ENCODE measurements at places on chromosomes 11 and 22.

GRCh38 chr11:60919320-60919719 lies 4.9 kb upstream of the TMEM132A start:
- no peak for DNase-seq

GRCh38 chr11:130744794-130745193 lies 171.5 kb downstream of the SNX19 start:
- DNase-seq = no peak

- no peak for DNase-seq
Observed at GRCh38 chr11:117199916-117200812, 994 bp downstream of the TAGLN start.

GRCh38 chr11:75342231-75342918 lies 9.1 kb downstream of the ARRB1 start:
- no peak for DNase-seq

DNA sequence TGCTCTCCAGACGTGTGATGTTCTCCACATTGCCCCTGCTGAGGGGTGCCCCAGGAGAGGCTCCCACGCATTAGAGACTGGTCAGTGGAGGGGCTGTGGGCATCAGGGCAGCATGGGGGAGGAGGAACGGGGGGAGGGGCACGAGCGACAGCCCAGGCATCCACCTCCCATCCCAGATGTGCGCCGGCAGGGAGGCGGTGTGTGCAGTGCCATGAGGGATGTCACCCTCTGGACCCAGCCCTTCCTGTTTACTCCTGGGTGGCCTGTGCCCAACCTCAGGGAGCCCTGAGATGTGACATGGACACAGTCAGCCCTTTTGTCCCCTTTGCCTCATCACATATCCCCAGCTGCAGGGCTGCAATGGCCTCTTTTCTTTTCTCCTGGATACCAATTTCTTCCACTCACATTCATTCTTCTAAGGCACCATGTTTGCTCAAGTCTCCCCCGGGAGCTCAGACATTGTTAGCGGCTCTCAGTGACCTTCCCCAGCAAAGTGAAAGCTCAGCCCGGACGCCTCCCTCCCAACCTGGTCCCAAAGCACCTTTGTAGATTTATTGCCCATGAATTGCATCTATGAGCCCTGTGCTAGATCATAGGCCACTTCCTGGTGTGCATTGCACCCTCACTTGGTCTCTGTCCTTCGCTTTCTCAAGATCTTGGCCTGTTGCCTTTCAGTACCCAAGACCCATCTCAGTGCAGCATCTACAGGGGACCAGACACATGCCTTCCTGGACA lies 150.6 kb downstream of the CEP164 start:
- DNase-seq = no peak

- DNase-seq = no peak
Observed at GRCh38 chr22:22960307-22960706, 72.7 kb downstream of the IGLL5 start.

DNA sequence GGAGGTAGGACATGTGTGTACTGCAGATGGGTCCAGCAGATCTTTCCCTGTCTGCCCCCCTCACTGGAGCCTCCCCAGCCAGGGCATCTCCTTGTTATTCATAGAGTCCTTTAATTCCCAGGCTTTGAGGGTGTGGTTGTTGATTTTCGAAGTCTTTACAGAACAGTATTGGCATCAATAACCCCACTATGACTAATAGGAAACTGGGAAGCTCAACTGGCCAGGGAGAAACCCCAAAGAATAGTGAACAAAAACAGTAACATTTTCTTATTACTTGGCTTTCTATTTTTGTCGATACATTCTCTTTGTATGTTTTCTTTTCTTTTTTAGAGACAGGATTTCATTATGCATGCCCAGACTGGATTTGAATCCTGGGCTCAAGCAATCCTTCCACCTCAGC lies 57.9 kb downstream of the NF2 start:
- DNase-seq = no peak

DNA sequence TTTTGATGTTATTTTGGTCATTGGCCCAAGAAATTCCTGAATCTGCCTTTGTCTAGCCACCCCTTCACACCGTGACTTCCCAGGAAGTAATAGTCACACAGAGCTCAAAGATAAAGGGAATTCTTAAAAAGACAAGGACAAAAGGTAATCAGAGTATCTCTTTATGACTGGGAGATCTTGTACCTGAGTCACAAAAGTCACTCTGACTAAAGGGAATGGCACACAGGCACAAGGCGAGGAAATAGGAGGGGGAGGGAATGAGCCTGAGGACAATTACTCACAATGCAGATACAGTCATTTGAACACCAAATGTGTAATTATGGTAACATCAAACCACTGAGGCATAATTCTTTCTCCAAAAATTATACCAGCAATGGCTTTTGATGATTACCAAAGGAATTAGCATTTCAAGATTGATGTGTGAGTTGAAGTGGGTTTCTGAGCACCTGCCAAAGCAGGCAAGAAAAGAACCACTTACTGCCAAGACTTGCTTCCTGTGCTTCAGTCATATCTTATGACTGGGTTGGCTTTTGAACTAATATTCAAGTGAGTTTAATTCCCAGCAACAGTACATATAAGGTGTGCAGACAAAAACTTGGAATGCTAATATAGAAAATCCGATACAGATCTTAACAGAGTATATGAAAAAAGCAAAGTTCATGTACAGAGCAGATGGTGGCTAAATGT lies 856.4 kb downstream of the LRRC4C start:
- no peak for DNase-seq

DNA sequence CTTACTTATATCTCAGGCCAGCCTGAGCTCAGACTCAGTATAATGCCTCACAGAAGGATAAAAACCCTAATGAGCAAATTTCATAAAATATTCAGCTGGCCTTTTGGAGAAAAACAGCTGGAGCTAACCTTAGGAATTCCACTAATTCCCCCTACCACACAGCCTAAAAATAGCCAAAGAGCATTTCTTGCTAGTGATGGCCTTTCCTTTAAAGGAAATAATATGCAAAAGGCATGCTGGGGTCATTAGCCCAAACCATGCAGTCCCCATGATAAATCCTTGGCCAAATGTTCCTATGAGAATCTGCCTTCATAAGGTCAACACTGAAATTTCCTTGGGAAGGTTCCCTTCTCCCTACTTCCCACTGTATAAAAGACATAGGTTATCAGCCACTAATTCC lies 38.2 kb downstream of the SYTL2 start:
- DNase-seq = no peak

DNA sequence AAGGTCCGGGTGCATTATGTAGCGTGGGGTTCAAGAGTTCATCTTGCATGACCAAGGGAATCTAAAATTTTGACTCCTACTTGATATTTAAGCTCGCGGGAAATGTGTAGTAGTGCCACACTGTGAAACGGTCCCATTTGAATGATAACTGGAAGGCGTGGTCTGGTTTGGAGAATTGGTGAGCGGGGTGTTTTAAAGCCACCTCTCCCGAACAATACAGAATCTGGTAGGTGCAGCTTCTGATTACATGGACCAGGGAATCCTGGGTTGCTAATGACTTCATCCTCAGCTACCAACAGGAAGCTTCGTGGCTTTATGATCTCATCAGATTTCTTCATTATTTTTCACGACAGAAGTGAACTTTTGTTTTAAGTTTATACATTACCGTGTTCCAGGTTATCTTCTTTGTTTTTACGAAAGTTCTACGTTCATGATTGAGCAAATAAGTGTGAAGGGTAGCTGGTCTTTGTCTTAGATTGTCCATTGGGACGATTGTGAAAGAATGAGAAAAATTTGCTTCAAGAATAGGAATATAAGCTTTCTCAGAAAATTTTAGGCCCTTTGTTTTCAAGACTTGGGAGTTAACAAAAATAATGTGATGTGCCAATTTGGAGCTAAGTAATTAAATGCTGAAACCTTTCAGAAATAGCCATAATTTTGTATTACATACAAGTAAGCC lies 1.7 kb downstream of the QSER1 start:
- no peak for DNase-seq

DNA sequence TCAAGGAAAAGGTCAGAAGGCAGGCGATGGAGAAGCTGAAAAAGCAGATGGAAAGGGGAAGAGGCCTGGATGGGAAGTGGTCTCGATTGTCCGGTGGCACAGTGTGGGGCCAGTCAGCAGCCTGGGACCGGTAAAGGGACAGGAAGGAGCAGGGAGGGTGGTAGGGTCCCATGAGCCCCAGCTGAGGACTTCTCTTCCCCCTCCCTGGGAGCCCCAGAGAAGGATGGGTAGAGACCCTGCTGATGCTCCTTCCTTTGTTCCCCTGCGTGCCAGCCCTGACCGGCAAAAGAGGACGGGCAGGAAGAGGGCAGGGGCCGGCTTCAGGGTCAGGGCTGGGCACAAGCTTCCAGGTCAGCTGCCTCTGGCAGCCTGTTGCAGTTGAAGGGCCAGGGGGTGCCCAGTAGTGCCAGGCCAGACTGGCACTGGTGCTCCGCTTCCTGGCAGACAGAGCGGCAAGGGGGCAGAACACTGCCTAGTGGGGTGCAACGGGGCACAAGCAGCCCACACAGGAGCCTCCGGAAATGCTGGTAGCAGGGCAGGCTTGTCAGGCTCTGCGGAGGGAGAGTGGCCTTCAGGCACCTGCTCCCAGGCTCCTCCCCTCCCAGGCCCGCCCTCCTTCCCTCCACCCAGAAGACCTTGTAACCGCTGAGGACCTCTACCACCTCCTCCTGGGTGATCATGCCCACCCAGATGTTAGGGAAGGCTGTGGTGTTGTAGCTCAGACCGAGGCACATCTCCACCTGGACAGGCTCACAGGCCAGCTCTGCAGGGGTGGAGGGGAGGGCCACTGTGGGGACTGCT lies 739 bp upstream of the C1QTNF5 start:
- DNase-seq = no peak

DNA sequence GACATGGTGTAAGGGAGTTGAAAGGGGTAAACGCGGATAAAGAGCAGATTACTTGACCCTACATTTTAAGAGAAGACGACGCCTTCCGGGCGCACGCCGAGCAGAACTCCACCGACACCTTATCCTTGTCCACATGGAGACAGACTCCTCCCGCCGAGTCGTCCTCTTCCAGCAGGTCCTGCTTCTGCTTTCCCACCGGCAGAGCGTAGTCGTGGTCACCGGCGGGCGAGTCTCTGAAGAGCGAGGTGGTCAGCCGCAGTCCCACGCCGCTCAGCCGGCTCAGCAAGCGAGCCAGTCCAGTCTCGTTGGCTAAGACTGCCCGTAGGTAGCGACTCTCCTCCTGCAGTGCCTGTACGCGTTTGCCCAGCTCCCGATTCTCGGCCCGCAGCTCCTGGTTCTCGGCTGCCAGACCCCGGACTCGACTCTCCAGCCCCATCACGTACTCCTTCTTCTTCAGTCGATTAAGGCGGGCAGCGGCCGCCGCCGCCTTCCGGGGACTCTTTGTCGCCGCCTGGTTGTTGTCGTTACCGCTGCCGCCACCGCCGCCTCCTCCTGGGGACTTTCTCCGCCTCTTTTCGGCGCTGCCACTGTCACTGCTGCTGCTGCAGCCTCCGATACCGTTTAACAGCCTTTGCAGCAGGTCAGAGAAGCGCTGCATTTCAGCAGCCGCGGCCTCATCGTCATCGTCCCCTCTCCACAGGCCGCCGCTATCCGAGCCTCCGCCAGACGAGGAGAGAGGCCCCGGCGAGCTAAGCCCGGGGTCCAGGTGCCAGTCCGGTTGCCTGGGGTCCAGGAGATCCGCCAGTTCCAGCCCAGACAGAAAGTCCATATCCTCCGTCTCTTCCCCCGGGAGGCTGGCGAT lies 945 bp downstream of the CREBZF start:
- DNase-seq = no peak

GRCh38 chr11:22460181-22460580 lies 122.0 kb downstream of the SLC17A6 start:
- DNase-seq = no peak

GRCh38 chr11:61332281-61332796 lies 566 bp downstream of the DDB1 start:
- DNase-seq = no peak

GRCh38 chr22:50502096-50502495 lies 5.4 kb downstream of the LMF2 start:
- DNase-seq = no peak

DNA sequence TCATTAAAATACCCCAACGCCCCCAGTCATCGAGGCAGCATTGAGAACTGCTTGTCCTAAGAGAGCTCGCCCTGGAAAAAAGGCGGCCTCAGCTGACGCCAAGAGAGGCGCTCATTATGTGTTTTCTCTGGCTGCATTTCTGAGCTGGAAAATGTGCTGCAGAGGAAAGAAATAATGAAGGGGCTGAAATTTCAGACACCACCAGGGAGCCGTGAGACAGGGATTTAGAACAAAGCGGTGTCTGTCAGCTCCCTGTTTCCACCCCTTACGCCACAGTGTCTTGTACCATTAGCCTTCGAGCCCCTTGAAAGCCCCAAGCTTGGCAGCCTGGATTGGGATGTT lies 14.4 kb downstream of the USH1C start:
- no peak for DNase-seq

DNA sequence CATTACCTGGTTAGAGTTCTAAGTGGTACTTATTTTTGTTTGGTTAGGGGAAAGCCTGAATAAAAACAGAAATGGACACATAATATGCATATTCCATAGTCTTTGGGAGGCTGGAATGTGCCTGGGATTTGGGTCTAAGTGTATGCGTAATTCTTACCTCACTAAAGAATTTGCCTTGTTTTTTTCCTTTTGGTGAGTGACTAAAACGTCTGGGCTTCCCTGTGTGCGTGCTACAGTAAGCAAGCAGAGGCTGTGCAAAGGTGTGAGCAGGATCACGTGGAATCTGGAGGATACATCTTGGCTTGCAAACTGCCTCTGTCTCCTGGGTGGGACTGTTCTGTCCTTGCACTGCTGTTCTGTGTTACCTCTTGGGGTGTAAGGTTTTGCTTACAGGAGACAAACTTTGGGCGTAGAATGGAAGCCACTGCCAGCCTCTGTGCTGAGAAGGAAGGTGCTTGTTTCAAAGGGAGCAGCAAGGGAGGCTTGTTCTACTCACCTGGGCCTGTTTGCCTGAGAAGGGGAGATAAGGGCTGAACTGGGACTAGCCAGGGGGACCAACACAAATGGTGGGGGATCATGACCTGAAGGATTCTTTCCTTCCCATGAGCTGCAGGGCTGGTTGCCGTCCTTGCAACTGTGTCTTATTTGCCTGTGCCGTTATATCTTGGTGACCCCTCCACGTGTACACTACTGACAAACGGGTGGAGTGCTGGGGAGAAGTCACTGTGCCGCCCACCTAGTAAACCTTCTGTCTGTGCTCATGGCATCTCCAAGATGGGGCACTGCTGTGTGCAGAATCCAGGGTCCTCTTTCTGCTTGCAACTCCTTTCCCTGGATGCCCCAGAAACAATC lies 4.5 kb downstream of the NEAT1 start:
- DNase-seq = peak; percentile 58

GRCh38 chr11:45079943-45080719 lies 66.3 kb upstream of the PRDM11 start:
- no peak for DNase-seq

- DNase-seq = no peak
Observed at GRCh38 chr11:103994094-103994493, 42.3 kb upstream of the DDI1 start.

- no peak for DNase-seq
Observed at GRCh38 chr11:40203606-40204005, 1255.8 kb downstream of the LRRC4C start.

GRCh38 chr22:20121856-20122415 lies 4.9 kb upstream of the TRMT2A start:
- no peak for DNase-seq

- DNase-seq = no peak
Observed at GRCh38 chr22:17264321-17265052, 45.3 kb upstream of the ADA2 start.

All from cerebellar nuclear complex (tissue), 1 donor.